Stimulated activated CD4-positive, alpha-beta T cell treated with anti-CD3 and anti-CD28 coated beads, Interleukin-2, amount 100 ng/mL, for 4 hours (primary cell): ENCODE measurements at places on chromosomes 6 and 20.
A peak's percentile ranks its signal among the peaks of the same experiment; 100 is the strongest.

- no peak for DNase-seq
Measured at GRCh38 chr20:46872328-46873211, 22.1 kb upstream of the EYA2 start.

DNA sequence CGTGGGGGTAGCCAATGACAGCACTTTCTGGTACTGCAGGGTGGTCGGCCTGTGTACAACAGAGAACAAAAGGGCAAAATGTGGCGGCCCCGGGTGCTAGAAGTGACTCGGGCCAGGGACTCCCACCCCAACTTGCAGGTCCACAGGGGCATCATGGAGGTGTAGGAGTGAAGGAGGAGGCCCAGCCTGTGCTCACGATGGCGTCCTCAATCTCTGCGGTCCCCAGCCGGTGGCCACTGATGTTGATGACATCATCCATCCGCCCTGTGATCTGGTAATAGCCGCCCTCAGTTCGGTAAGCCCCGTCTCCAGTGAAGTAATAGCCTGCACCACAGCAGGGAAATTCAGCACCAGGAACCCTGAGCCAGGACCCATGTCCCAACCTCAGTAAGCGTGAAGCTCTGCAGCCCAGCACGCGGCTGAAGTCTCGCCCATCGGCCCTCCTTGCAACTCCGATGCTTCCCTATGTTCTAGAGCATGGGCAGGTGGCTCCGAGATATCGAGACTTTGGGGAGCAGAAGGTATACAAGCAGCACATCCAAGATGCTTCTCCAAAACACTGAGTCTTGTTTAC is 20.2 kb upstream of the APMAP start:
- DNase-seq = no peak

DNA sequence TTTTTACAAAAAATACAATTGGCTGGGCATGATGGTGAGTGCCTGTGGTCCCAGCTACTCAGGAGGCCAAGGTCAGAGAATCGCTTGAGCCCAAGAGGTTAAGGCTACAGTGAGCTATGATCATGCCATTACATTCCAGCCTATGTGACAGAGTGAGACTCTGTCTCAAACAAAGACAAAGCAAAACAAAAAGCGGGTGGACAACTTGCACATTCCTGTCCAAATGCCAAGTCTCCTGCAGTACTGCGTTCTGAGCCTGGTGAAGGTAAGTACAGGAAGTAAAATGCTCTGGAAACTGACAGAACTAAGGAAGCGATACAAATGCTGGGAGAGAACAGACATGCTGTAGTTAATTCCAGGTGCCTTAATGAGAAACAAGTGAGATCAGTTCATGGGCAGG is 20.4 kb upstream of the TMEM242 start:
- no peak for DNase-seq

DNA sequence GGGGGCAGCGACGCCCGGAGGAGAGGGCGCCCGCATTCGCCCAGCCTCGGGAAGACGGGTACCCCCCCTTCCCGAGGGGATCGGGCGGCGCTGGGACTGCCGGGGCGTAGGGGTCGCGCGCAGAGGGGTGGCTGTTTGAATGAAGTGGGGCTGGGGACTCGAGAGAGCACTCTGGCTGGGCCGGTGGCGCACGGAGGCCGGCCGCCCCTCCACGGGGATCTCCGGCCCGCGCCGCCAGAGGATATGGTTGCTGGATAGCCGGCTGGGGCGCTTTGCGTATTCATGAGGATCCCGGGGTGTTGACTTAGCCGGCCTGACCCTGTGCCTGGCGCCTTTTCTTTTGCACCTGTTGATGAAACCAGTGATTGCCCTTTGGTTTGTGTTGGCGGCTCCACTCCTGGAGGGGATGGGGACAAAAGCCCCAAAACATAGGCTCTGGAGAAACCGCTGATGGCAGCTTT is 469 bp downstream of the SYNJ2 start:
- DNase-seq = no peak

- DNase-seq = no peak
Measured at GRCh38 chr6:135521431-135521830, 23.9 kb upstream of the AHI1 start.

DNA sequence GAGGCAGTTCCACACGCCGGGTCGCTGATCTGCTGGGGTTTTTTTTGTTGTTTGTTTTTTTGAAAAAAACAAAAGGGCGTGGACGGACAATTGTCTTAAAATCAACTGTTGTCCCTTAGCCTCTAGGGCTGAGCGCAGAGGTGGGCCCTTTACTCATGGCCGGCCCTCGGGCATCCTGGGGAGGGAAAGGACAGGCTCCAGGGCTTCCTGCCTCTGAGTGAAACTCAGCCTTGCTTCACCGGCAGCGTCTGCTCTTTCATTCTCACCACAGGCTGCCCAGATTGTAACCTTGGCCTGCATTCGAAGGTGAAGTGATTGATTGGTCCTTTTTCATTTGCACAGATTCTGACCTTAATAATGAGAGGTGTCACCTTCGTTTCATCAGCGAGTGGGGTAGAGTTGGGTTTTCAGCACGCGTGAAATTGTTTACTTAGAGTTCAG is 797 bp downstream of the SMIM13 start:
- DNase-seq = peak; percentile 18

DNA sequence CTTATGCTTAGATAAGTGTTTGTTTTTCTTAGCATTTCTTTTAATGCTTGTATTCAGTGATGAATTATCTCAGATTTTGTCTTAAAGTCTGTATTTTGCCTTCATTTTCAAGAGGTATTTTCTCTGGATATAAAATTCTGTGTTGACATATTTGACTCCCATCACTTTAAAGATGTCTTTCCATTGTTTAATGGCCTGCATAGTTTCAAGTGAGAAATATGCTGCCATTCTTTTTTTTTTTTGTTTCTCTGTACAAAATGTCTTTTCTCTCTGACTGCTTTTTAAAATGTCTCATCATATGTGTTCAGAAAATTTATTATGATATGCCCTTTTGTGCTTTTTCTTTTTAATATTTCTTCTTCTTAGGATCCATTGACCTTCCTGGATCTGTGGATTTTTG is 578.0 kb upstream of the NOX3 start:
- DNase-seq = no peak

- DNase-seq = no peak
Measured at GRCh38 chr6:20085817-20086216, 126.5 kb downstream of the MBOAT1 start.

GRCh38 chr20:2353231-2353630 is 27.5 kb upstream of the TGM6 start:
- DNase-seq = no peak

DNA sequence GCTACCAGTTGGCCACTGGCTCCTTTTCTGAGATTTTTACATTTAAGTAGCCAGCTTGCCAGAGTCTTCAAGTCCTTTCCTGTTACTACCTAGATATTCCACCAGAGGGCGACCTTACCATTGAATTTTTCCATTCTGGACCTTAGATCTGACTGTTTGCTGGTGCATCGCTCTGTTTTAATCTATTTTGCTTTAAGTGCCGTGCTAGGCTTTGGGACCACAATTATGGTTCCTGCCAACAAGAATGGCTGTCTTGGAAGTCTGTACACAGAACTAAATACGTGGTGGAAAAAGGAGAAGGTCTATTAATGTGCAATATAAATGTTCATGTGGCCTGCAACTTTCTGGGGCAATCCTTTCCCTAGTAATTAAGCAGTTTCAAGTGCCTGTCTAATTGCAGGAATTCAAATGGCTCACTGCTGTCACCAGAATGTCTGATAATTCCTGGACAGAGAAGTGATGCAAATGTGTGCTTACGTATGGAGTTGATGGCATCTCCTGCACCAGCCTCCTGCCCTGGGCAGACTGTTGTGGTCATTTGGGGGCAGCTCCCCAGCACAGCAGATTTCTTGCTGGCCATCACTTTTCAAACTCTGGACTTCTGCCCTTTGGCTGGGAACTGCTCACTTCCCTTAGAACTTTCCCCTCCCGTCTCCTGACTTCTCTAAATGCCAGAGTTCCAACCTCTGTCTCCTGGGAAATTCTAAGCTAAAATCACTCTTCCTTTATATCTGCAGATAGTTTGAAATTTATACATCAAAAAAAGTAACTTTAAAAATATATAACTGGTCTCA is 5.6 kb upstream of the HLA-DOA start:
- DNase-seq = peak; percentile 52

- no peak for DNase-seq
Measured at GRCh38 chr6:100257793-100258395, 206.8 kb downstream of the SIM1 start.

DNA sequence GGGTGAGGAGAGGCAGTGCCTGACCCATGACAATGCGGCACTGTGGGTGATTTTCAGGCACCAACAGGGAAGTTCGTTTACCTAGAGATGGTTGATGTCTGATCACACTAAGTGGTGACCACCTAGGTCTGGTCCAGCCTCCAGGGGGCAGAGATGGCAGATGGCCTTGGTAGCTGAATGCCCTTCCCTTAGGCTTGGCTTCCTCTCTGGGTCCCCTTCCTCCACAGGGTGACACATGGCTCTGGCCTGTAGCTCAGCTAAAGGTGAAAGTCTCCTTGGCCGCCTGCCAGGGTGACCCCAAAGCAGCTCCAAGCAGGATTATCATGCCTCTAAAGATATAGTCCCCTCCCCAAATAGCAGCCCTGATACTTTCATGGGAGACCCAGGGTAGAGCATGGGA is 6.4 kb downstream of the GDAP1L1 start:
- DNase-seq = no peak

- no peak for DNase-seq
Measured at GRCh38 chr20:6654513-6655252, 112.8 kb upstream of the BMP2 start.
